Non-pigmented ciliary epithelial cell (primary cell): ENCODE measurements at places on chromosomes 4 and X.

GRCh38 chrX:147675819-147676218 is 235.9 kb upstream of the FMR1 start:
- DNase-seq = no peak

DNA sequence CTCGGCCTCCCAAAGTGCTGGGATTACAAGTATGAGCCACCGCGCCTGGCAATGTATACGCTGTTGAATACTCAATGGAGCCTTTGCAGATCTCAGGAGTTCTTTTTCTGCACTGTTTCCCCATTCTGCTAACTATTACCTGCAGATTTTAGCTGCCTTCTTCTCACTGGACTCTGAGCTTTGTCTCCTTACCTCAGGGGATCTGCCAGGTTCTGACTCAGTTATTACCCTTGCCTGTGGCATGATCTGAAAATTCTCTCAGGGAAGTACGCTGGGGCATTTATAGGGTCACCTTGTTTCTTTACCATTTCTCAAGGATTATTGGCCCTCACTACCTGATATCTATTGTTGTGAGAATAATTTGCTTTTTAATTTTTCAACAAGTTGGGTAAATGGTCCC is 56.6 kb upstream of the MAGED1 start:
- no peak for DNase-seq

GRCh38 chr4:78876568-78877320 is 62.5 kb downstream of the PAQR3 start:
- DNase-seq = peak; percentile 5

DNA sequence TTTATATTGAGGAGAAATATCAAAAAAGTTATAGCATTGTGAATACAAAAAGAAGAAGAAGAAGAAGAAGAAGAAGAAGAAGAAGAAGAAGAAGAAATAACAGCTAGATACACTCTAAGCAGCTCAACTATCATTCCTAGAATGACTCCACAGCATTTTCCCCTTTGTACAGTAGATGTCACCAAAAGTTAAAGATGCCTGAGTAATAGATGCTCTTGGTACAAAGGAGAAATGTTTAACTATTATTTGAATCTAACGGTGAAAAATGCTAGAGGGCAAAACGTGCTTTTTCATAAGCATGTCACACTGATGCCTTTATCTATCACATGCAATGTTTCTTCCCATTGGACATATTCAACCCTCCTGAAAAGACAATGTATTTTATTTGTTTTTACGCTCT is 178.4 kb upstream of the GPRIN3 start:
- DNase-seq = no peak

DNA sequence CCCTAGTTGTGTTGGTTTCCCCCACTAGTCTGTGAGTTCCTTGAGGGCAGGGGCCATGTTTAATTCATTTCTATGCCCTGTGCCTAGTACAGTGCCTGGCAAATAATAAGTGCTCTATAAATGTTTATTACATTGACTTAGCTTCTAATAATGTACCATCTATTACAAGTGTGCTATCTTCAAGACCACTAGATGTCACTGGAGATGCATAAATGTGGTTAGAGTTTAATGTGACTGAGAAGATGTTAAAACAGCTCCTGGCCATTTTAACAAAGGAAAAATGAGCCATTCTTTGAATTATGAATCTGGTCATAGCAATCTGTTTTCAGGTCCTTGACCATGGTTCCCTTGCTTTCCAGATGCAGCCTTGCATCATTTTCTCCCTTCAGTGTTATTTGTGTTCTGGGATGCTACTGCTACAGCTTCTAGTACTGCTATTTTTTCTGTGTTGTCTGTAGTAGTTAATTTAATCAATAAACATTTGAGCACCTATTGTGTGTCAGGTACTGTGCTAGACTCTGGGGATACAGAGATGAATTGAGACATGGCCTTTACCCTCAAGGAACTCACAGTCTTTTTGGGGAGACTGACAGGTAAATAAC is 43.2 kb downstream of the SLC9A6 start:
- DNase-seq = no peak

DNA sequence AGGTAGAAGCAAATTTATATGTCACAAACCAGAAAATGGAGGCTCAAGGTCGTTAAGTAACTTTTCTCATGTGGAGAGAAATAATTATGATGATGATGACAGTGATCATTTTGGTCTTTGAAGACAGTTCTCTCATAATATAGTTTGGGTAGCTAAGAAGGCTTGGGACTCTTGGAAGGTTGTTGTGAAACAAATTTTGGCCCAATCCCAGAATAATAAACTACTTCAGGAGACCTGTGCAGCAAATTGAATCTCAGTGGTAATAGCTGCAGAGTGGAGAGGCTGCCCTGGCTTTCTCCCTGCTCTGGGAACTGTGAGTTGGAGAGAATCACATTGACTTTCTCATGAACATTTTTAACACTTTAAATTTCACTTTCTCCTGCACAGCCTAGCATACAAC is 217.2 kb upstream of the BOD1L1 start:
- no peak for DNase-seq

DNA sequence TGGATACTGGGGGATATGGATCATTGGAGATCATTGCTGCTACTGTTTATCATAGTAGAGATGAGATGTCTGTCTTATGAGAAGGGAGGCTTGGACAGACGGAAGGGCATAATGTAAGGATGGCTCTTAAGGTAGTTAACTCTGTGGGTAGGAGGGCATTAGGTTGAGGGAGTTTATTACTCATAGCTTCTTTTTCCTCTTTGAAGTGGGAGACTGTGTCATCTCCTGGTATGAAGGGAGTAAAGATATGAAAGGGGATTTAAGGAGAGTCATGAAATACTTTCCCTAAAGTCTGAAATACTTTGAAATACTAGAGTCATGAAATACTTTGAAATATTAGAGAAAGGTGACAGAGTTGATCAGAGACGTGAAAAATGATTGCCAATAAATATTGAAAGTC is 255.5 kb upstream of the PITX2 start:
- no peak for DNase-seq

GRCh38 chr4:131026771-131027170 is 1930.8 kb downstream of the C4orf33 start:
- DNase-seq = no peak

DNA sequence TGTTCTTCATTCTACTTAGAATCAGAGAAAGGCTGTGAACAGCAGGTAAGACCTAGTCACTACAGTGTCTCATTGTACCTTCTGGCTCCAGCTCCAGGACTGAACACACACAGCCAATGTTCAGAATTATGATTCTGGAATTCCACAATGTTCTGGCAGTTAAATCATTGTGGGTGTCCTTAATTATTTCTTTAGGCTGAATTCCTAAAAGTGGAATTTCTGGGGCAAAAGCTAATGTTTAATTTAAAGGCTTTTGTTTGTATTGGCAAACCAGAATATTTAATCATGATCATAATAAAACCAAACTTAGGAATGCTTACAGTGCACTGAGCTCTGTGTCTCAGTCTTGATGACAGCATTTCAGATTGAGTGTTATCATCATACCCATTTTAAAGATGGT is 67.0 kb upstream of the FAT1 start:
- no peak for DNase-seq

- no peak for DNase-seq
Observed at GRCh38 chr4:6620296-6620695, 20.2 kb upstream of the MRFAP1 start.

DNA sequence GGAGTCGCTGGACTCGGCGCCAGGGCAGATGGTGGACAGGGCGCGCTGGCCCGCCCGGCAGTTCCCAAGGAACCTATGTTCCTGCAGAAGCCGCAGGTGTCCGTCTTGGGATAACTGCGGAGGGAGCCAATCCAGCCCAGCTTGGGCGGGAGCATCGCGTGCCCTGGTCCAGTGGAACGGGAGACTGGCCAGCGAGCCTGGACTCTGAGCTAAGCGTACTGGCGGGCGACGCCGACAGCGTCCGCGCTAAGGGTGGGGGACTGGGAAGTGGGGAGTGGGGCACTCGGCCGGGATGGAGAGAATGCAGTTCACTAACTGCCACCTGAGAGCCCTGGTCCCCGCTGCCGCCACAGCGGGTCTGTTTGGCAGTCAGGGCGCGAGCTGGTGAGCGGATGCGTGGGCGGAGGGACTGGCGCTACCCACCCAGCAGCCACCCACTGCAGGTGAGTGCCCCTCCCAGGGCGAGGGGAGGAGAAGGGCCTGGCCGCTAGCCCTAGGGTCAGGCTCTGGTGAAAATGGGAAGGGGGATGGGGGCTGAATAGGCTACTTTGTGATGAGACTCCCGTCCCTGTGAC is 1.3 kb upstream of the MAMLD1 start:
- DNase-seq = no peak

DNA sequence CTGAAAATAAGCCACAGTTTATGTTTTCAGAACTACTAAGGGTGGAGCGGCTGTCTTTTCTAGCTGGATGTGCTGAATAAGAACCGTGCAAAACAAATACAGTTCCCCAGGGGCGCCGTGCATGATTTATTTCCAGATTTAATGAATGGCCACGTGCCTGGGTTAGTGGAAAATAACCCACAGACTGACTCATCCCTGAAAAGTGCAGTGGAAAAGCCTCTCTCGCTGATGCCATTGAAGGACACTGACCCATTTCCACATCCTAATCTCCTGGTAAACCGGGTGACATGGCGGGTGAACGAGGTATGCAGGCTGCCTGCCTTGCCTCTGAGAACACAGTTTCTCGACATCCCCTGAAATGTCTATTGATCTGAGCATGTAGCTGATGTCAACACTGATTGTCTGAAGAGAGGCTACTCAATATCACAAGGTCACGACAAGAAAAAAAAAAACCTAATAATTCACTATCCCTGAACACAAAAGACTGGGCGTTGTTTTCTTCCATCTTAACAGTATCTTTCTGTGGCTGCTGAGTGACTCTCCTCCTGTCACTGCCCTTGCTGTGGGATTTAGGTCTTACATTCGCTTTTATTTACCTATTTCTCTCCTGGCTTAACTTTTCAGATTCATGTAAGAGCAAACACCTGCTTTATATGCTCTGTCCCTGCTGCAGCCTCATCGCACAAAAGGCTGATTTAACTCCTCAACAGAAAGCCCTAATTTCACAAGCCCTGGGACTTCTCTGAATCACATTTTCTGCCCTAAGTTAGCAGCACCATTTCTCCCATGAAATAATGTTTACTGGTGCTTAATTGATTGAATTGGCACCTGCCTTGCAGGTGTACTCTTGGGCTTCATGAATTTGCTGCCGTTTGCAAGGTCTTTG is 76.9 kb upstream of the SCOC start:
- DNase-seq = peak; percentile 30
